ENCODE measurements at places on chromosomes 5 and 9.

DNA sequence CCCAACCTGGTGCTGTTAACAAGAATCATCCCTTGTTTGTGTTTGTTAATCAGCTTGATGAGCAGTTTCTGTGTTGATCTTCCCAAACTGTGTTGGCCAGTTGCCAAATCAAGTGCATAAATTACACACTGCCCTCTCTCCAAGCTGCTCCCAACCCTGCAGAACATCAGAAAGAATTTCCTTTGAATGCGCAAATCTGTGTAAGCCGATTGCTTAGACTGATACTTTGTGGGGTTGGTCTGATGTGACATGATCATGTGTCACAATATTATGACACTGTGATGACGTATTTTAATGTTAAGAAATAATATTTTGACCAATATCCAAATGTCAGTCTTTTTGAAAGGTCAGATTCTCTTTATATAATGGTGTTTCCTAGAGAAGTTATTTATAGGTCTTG lies 766.4 kb upstream of the WWC1 start:
- DNase-seq = no peak

DNA sequence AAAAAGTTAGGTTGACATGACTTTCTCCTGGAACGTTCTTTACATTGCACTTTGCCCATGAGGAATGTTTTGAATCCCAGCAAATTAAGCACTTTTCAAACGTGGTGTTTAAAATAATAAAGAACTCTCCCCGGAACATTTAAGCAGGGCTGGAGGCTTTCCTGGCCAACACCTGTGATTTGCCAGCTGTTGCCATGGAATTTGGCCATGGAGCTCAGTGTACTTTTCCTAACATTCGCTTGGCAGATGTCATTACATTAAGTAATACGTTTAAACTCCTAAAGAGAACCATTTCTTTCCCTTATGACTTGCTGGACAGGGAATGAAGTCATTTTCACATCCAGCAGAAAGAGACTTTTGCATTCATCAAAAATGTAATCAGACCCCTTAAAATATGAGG lies 146.1 kb downstream of the GAS1 start:
- DNase-seq = no peak

DNA sequence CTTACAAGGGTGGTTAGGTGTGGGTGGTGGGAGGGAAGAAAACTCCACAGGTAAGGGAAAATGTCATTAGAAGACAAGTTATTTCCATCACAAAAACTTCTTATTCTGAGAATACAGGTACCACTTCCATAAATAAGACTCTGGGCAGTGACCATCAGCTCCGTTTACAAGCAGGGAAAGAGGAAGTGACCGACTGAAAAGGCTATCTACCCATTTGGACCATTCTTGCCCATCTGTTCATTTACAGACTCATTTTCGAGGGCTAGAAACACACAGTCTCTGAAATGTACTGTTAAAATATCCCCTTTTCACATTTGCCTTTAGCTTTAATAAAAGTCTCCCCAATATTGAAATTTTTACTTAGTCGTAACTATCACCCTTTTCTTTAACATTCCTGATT lies 79.5 kb downstream of the TTC39B start:
- no peak for DNase-seq

- DNase-seq = no peak
Measured at GRCh38 chr9:104984542-104984941, 56.6 kb upstream of the ABCA1 start.
